ENCODE measurements at places on chromosomes 12 and 14. TPM values are rescaled to one million over a fixed set of nuclear protein-coding genes. Genes with fewer than 3 reads are reported as not detected.

DNA sequence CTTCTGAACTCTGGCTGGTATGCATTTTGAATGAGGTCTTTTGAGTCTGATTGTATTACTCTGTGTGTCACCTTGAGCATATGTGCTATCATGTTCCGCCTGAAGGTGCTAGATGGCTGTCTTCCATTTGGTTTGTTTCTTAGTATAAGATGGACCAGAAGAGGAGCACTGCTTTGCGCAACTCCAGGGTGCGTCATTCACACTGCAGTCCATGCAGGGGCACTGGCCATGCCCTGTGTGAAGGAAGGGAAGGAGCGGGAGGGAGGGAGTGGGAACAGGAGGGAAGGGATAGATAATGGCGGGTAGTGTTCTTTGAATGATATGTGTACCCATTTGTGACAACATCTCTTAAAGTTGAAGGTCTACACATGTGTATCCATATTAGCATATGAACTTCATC, 8.2 kb downstream of the ZFHX2 start:
- DNase-seq: no peak

DNA sequence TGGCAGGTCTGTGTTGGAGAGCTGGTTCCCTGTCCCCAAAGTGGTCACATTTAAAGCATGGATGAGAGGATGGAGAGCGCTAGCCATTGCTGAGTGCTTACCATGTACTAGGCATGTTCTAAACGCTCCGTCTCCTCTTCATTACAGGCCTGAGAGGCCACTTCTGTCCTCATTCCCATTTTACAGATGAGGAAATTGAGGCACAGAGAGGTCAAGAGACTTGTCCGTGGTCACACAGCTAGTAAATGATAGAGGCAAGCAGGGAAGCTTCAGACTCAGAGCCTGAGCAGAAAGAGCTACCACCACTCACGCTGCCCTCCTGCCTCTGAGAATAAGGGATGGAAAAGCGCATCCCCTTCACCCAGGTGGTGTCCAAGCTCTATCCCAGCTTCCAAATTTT, 64.3 kb downstream of the SLC25A47 start:
- DNase-seq: no peak

- no peak for DNase-seq
These were observed 82.4 kb upstream of the RESF1 start for GRCh38 chr12:31876568-31877424.

GRCh38 chr14:50312734-50313054, 570 bp downstream of the DMAC2L start:
- DNase-seq: no peak

DNA sequence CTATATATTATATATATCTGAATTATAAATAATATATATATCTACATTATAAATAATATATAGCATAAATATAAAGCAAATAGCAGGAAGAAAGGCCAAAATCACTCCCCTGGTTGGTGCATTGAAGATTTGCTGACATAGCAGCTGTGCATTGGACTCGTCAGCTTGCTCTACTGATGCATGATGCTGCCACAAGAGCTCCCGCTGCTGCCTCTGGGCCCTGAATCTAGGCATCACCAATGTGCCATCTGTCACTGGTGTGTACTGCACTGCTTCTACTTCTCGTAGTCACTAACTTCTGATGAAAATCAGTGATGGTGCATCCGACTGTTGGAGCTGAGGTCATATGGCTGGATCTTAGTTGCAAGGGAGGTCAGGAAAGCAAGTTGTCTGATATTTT, 205.0 kb downstream of the ADAMTS20 start:
- DNase-seq: no peak

DNA sequence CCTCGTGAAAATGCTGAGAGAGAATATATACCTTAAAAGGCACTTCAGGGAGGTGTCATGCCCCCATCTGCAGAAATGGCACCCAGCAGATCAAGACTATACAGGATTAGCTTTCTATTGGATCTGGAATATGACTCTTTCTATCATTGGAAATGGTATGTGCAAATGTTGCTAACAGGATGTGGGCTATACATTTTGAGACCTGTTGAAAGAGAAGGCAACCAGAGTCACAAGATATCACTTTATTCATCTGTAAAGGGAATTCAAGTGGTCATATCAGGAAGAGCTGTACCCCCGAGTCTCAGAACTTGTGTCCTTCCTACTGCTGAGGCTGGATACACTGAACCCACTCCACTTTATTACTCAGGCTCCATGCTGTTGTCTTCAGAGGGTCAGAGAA, 46.1 kb upstream of the FRMD6 start:
- DNase-seq: no peak

DNA sequence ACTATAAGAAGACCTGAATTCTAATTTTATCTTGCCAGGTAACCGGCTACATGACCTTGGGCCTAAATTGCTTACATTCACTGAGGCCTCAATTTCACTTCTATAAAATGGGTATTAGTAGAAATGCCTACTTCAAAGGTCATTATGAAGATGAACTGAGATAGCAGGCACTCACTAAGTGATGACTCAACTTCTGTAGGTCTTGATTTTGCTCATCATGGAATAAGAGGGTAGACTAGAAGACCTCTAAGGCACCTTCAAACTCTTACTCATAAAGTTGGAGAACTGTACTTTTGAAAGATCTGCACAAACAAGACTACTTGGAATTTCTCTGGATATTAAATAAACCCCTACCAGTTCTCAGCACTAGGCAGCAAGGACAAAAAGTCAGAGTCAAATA, 39.3 kb upstream of the FRMD6 start:
- DNase-seq: no peak

GRCh38 chr12:9662488-9662887, 7.0 kb upstream of the CLEC2D start:
- DNase-seq: no peak

DNA sequence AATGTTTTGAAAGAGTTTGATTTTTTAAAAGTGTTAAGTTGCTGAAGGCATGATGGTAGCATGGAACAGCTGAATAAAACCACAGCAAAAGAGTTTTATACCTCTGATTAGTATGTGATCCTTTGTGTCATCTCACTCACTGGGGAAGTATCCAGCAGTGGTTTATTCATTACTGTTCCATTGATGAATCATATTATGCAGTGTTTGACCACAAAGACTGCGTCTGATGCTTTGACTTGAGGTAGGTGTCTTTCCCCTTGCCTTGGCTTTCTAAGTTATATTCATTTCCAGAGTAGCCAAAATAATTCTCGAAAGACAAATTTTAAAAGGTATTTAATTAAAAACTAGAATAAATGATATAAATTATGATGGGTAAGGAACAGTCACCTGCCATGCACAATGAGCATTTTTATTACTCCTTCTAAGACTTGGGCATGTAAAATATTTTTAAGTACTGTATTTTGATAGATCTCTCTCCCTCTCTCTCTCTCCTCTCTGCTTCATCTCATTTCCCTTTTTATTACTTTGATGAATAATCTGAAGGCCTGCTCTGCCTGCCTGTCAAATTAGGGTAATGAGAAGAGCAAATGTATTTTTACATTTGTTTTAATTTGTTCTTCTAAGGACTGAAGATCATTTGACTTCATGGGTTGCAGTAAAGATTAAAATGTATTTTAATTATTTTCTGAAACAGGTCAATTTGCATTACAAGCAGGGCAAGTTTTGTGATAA, 164.9 kb downstream of the NAV3 start:
- no peak for DNase-seq

GRCh38 chr12:73321776-73322175, 1049.6 kb downstream of the TRHDE start:
- no peak for DNase-seq

GRCh38 chr14:23063601-23064000, 6.3 kb upstream of the CDH24 start:
- DNase-seq: no peak

DNA sequence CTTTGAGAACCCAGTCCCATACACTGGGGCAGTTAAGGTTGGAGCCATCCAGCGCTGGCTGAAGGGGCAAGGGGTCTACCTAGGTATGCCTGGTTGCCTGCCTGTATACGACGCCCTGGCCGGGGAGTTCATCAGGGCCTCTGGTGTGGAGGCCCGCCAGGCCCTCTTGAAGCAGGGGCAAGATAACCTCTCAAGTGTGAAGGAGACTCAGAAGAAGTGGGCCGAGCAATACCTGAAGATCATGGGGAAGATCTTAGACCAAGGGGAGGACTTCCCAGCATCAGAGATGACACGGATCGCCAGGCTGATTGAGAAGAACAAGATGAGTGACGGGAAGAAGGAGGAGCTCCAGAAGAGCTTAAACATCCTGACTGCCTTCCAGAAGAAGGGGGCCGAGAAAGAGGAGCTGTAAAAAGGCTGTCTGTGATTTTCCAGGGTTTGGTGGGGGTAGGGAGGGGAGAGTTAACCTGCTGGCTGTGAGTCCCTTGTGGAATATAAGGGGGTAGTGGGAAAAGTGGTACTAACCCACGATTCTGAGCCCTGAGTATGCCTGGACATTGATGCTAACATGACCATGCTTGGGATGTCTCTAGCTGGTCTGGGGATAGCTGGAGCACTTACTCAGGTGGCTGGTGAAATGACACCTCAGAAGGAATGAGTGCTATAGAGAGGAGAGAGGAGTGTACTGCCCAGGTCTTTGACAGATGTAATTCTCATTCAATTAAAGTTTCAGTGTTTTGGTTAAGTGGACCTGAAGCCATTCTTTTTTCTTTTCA, 9.2 kb downstream of the ERP29 start:
- DNase-seq: no peak

GRCh38 chr14:106343626-106344025, 817.2 kb downstream of the TMEM121 start:
- DNase-seq: no peak

GRCh38 chr14:66009089-66009488, 477.1 kb upstream of the CCDC196 start:
- DNase-seq: peak; percentile 3

- no peak for DNase-seq
These were observed 148.9 kb downstream of the CRADD start for GRCh38 chr12:93825931-93826555.

- DNase-seq: no peak
These were observed 311.5 kb downstream of the ATP23 start for GRCh38 chr12:58252914-58253313.

DNA sequence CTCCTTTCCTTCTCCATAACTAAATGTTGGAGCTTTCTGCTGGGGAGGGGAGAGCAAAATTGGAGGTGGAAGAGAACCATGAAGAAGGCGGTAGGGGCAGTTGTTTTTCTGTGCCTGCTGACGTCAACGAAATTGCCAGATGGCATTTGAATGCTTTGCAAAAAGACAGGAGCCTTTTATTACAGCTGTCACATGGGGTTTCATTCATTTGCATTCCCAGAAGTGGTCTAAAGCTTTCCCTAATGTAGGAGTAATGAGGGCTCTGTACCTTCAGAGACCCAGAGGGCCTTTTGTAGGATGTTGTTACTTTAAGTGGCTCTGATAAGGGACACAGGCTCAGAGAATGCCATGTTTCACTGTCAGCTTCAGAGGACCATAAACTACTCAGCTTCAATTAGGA, 107.1 kb upstream of the SLCO1C1 start:
- DNase-seq: no peak

GRCh38 chr14:68172627-68173026, 353.0 kb downstream of the RAD51B start:
- no peak for DNase-seq

DNA sequence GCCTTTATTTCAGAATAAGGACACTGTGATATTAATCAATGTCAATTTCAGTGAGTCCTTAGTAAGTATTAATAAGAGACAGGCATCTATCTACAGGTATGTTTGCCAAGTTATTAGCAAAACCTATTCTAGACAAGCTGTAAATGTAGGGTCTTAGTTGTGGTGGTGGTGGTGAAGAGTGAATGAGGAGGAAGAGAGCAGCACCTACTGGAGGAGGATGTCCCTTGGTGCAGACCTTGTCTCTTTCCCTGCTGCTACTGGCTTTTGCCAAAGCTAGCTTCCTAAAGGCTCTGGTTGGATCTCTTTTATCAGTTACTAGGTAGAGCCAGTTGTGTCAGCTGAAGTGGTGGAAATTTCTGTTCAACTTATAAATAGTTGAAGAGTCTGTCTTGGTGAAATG, 304.8 kb upstream of the ATP2B1 start:
- DNase-seq: peak; percentile 34

DNA sequence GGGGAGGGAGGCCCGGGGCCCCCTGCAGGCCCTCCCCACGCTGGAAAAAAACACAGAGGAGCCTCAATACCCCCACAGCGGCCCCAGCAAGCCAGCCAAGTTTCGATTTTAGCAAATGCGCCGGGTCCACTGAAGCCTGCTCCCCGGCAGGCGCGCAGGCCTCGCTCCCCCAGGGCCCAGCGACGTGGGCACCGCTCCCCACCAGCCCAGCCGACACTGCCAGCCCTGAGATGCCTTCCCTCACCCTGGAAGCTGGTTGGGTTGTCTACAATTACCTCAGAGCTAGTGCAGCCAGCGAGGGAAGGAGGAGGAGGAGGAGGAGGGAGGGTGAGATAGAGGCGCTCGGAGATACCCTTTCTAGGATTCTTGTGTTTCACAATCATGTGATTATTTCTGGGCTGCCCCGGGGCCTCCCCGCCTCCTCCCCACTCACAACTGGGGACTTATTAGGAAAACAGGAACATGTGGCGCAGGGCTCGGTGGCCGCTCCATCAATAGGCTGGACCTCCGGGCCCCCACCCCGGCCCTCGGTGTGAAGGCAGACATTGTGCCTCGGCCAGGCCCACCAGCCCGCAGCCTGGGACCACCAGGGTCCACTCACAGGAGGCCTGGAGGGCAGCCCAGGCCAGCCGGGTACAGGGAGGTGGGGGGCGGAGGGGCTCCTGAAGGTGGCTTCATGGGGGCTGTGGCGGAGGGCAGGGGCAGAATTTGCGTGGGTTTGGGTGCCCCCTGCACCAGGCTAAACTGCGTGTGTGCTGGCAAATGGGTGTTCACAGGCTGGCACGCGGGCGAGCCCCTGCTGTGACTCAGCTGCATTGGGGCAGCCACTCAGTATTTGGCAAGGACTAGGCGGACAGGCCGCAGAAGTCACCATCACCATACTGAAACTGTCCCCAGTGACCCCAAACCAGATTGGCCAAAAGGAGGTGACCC, 109.9 kb downstream of the NCOR2 start:
- no peak for DNase-seq

The AEBP2 gene
- 48.9 TPM for total RNA-seq

The TAS2R50 gene
- total RNA-seq: 5.7 TPM

The PIANP gene
- total RNA-seq: 2.2 TPM

The SARNP gene
- 96.0 TPM for total RNA-seq

The EIF5 gene
- 177 TPM for total RNA-seq

The RHEBL1 gene
- total RNA-seq: 6.7 TPM

The RNASE2 gene
- total RNA-seq: not detected

The TPH2 gene
- total RNA-seq: 1.0 TPM

The EGLN3 gene
- 42.9 TPM for total RNA-seq

The GALNT6 gene
- 20.2 TPM for total RNA-seq

The NEMP1 gene
- 35.0 TPM for total RNA-seq

The CACNA2D4 gene
- total RNA-seq: not detected

Measured in GM23338 (cell line).